HT-29 (cell line): ENCODE measurements at places on chromosomes 13 and 19. TPM values are rescaled to one million over a fixed set of nuclear protein-coding genes. Genes with fewer than 3 reads are reported as not detected.

TJP3 gene
- 127 and 139 TPM in 2 replicates for total RNA-seq

SLC46A3 gene
- 3.3 and 3.4 TPM in 2 replicates for total RNA-seq

KLK8 gene
- 4.2 and 8.7 TPM in 2 replicates for total RNA-seq

DNA sequence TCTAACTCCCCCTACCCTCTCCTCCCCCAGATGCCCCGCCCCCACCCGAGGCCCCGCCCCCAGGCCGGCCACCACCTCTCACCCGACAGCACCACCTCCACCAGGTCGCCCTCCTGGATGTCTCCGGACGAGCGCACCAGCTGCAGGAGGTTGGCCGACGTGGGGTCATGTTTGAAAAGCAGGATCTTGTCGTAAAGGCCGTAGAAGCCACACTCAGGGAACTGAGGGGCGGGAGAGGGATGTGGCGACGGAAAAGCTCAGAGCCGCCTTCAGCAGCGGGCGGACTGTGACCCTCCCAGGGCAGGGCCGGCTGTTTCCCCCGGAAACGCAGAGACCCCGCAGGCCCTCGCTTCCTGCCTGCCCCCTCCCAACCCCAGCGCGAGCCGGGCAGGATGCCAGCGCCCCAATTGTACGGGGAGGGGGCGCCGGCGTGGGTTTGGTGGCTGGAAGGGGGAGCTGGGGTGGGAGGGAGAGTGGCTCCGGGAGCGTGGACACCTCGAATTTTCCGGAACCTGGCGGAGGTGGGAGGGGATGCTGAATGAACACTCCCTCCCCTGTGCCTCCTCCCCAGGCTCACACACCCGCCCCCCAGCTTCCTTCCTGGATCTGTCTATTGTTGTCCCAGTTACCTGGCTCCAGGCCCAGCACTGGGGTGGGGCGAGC is 3.0 kb downstream of the PRKD2 start:
- DNase-seq: peak; percentile 99

GRCh38 chr13:38850868-38851626 is 139.6 kb downstream of the STOML3 start:
- no peak for DNase-seq

- no peak for DNase-seq
Observed at GRCh38 chr13:21008026-21008425, 53.4 kb downstream of the LATS2 start.

DNA sequence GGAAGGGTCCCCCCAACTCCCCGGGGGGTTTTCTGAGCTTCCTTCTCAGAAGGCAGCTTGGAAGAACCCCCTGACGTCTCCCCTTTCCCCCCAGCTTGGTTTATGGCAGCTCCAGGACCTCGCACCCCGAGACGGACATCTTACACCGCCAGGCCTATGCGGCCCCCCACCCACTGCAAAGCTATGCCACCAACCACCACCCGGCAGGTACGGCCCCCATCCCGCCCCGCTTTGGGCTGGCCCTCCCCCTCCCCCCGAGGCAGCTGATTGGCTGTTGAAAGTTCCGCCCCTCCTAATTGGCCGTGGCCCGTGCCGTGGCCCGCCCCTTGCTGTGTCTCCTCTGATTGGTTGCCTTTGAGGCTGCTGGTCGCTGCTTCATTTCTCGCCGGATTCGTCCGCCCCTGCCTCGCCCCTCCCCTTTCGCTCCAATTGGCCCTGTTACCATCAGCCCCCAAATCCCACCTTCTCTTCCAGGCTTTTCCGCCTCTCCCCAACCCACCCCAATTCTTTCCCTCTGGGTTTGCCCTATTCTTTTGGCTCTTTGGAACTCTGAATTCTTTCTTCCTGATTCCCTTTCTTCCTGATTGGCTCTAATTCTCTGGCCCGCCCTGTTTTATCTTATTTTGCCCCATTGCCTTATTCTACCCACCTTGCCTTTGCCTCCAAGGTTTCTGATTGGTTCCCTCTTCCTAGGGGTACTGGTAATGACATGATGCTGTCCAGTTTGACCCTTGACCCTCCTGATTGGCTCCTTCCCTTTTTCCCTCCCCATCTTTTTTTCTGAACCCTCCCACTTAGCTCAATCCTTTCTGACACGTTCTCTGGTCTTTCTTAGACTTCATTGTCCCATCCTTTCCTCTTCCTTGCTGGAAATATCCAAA is 2.5 kb downstream of the PRR12 start:
- DNase-seq: peak; percentile 98

DNA sequence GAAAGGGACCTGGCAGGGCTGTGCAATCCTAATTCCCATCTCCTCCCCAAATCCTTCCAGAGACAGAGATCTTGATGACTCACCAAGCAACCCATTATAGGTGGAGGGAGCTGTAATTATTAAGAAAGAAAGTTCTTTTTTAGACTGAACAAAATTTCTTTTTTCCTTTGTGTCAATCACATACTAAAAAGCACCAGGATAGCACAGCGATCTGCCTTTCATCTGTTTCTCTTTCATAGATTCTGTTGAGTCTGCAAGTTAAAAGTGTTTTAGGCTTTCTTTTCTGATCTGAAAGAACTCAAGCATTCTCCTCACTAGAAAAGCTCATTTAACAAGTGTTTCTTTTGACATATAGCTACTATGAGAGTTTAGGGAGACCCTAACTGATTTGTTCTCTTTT is 222.8 kb downstream of the DCT start:
- no peak for DNase-seq

GRCh38 chr13:105033999-105034398 is 1501.5 kb downstream of the EFNB2 start:
- DNase-seq: no peak

DNA sequence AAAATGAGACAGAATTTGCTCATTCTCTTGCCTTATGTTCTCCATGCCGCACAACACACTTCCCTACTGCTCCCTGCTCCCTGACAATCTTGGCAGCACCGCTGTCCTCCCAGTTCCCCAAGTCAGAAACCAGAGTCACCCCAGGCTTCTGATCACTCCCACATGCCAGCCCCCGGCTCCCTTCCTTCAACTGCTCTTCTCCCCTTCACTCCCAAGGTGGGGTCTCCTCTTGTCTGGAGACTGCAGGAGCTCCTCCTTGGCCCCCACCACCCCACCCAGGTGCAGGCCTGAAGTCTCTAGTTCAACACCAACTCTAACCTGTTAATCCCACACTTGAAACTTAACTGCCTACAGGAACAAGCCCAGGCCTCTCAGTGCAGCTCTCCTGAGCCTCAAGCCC is 16.8 kb upstream of the AKAP8 start:
- no peak for DNase-seq

DNA sequence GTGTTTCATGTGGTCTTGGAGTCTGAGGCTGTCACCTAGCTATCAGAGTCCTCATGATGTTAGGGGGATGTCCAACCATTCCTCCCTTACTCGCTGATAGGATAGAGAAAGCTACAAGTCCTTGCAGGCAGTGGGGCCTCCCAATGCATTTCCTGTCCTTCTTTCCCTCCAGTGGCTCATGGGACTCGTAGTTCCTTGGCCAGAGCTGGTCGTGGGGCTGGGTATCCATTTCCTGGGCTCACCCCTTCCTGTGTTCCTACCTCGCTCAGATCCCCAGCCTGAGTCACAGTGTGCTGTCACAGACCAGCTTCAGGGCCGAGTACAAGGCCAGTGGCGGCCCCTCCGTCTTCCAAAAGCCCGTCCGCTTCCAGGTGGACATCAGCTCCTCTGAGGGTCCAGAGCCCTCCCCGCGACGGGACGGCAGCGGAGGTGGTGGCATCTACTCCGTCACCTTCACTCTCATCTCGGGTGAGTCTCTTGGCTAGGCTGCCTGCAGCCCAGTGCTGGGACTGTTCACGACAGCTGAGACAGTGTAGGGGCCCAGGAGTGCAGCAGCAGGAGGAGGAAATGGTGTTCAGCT is 19.1 kb downstream of the TMEM150B start:
- DNase-seq: peak; percentile 27

- no peak for DNase-seq
Observed at GRCh38 chr19:10625762-10626138, 397 bp downstream of the SLC44A2 start.

DNA sequence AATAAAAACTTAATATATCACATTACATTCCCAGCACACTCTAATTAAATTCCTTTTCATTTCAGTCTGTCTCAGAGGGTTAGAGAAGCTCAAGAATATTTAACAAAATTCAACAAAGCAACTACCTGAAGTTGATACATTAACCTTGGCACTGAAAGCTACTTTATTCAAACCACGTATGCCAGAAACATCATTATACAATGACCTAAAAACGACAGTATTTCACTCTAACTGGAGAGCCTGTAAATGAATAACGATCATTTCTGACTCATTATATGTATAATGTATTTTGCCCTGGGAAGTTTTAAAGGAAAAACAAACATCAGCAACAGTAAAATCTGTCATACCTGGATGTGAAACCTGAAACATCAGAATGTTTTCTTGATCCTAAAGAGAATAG is 270.1 kb downstream of the SLITRK5 start:
- no peak for DNase-seq

- no peak for DNase-seq
Observed at GRCh38 chr19:11612816-11613511, 15.7 kb downstream of the ZNF627 start.

- DNase-seq: no peak
Observed at GRCh38 chr13:114100446-114101357, 31.7 kb downstream of the RASA3 start.

DNA sequence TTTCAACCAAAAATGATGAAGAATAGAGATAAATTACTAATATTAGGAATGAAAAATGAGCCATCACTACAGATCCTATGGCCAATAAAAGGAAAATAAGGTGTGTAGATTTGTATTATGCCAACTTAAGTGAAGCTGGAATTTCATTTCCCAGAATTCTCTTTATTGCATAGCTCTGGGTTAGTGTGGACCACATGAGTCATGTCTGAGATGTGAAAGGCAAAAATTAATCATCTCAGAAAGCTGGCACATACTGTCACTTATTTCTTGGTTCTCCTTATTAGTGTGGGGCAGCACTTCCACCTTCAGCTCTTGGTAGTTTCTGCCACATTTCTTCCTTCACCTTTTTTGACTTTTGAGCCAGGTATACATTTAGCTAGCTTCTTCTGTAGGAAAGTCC is 82.6 kb downstream of the KATNAL1 start:
- DNase-seq: no peak

DNA sequence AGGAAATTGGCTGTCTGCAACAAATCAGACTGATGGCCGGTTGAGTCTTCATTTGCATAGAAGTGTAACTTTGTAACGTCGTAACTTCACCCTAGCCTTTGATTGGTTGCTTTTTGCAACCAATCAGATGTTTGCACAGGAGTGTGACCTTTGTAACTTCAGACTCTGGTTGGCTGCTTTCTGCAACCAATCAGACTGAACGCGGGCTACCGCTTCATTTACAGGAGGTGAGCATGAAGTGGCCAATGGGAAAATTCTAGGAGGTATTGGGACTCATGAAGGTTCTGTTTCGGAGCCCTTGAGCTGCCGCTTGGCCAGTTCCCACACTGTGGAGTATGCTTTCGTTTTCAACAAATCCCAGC is 441 bp upstream of the ZNF559 start:
- peak; percentile 35 for DNase-seq

DNA sequence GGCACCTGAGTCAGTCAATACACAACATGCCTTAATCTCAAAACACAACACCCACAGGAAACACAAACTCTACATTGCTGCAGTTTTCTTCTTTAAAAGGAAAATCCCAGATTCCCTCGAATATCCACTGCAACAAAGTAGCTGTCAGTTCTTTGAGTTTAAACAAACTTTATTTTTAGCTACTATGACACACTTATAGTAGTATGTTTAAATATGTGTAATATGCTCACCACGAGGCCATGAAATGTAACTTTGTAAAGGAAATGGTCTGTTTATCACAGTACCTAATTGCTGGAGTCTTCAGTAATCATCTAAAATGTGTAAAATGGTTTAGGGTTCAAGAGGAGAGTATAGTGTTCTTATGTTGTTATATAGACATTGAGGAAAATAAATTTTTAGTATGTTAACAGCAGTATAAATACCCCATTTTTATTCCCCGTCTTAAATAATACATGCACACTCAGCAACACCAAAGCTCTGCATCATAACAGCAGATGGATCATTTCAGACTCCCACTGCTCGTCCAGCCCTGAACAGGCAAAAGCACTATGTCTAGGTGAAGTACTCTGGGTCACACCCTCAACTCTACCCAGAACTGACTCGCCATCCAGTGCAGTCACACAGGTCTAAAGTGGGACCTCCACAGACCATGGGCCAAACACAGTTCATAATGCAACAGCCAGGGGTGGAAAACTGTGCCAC is 20.6 kb downstream of the TUBGCP3 start:
- DNase-seq: no peak

DNA sequence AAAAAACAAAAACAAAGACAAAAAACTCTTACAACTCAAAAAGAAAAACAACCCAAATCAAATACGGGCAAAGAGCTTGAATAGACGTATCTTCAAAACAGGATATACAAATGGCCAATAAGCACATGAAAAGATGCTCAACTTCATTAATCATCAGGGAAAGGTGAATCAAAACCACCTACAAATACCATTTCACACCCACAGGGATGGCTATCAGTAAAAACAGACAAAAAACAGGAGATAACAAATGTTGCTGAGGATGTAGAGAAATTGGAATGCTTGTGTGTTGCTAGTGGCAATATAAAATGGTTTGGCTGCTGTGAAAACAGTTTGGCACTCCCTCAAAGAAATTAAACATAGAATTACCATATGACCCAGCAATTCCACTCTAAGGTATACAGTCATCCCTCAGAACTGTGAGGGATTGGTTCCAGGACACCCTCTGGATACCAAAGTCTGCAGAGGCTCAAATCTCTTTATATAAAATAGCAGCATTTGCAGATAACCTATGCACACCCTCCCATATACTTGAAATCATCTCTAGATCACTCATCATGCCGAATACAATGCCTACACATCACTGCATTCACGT is 29.7 kb downstream of the MLLT1 start:
- DNase-seq: no peak

DNA sequence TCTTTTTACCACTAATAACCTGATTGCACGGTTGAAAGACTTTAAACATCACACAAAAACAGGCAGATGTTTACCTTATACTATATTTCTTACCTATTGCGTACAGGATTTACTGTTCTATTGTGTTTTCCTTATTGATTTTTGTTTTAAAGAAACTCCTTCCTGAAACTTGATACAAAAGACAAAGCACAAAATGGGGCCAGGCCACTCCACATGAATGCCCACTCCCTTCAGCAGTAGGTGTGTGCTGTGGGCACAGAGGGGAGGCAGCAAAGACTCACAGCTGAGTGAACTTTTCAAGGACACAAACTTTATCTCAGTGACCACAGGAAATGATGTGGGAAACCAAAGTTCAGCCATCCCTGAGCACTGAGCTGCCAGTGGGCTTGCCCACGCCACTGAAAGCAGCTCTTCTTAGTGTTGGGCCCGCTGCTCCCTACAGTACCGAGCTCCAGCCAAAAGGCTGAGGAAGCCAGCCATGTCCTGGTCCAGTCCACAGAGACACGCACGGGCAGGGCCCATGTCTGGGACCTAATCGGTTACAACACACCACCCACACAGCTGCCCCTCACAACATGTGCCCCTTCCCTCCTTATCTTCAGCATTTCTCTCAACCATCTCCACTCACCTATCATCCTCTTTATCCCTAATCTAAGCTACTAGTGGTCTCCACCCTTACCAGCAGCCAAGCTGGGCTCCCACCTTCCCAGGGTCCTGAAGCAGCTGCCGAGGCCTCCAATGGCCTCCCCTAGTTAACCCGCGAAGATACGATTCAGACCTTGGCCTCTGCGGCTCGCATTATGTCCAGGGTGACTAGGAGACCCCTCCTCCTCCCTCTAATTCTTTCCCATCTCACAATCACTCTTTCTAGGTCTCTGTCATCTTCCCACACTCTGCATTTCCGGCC is 39.5 kb downstream of the ATP7B start:
- DNase-seq: no peak

GRCh38 chr13:21011378-21011777 is 50.0 kb downstream of the LATS2 start:
- DNase-seq: no peak

- DNase-seq: no peak
Observed at GRCh38 chr13:95698047-95698749, 21.3 kb downstream of the DNAJC3 start.
